ENCODE measurements at places on chromosomes 1 and 21.

- peak; percentile 36 for DNase-seq
These were observed 41.4 kb upstream of the LRRC8B start for GRCh38 chr1:89483010-89483756.

- DNase-seq: no peak
These were observed 36.8 kb downstream of the CLCA1 start for GRCh38 chr1:86505564-86505902.

GRCh38 chr1:23424293-23425192 is at the start of gene TCEA3:
Gene TCEA3, minus strand, starts transcription at chr1:23424748. Its CDS starts 115 bp downstream, at chr1:23424633.
- DNase-seq: no peak

- no peak for DNase-seq
These were observed 210.0 kb downstream of the HLX start for GRCh38 chr1:221089273-221089672.

DNA sequence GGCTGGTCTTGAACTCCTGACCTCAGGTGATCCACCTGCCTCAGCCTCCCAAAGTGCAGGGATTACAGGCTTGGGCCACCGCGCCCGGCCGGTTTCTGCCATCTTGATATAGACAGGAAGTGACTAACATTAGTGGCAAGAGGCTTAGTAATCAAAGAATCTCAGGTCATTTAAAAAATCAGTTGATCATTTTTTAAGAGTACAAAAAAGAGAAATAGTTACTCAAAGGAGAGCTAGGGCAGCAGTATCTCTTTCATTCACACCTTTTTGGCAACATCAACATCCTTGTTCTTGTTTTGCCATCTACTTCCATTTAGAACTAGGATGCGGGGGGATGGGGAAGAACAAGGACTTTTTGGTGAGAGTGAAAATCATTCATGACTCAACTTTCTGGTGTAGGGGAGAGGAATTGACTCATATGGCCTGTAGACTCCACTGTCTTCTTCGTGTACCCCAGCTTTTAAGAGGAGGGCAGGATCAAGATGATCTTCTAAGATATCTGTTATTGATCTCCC is 8.8 kb downstream of the FCRLB start:
- no peak for DNase-seq

GRCh38 chr1:160438317-160438918 is 38.1 kb downstream of the VANGL2 start:
- DNase-seq: no peak

DNA sequence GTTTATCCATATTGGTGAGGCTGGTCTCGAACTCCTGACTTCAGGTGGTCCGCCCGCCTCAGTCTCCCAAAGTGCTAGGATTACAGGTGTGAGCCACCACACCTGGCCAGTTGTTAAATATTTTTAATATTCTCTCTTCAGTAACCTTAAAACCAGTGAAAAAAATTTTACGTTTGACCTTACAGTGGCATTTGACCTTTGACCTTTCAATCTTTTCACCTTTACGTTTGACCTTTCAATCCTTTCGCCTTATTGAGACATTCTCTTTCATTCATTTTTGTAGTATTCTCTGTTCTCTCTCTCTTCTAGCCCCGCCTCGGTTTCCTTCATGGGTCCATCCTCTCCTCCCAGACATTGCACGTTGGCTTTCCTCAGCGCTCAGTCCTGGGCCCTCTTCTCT is 277.9 kb downstream of the DNM3 start:
- DNase-seq: no peak

DNA sequence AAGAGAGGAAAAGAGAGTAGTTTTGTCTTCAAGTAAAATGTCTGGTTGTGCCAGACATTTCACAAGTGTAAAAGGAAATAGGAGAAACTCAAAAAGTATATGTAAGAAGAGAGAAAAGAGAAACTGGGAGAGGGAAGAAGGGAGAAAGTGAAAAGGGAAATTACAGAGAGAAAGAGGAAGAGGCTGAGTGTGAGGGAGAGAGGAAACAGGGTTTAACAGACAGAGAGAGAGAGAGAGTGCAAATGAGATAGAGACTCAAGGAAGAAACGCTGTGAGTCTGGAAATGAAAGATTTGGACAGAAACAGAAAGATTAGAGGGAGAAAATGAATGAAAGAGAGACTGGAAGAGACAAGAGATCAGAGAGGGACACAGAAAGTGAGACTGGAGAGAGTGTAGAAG is 806.2 kb downstream of the PLA2G4A start:
- no peak for DNase-seq

DNA sequence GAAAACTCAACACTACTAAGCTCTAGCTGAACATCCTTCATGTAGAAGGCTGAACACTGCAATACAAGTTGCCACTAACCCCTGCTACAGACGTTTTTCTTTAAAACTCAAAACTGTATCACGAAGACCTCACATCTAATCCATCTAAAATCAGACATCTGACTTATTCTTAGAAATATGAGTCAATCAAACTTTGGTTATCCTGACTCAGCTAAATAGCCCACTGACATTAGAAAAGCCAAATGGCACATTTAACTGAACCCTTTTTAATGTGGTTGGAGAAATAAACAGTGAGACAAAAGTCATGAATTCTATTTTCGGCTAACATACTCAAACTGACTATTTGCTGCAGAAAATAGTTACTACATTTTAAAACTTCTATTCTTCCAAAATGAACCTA is 35.6 kb downstream of the WLS start:
- DNase-seq: no peak

DNA sequence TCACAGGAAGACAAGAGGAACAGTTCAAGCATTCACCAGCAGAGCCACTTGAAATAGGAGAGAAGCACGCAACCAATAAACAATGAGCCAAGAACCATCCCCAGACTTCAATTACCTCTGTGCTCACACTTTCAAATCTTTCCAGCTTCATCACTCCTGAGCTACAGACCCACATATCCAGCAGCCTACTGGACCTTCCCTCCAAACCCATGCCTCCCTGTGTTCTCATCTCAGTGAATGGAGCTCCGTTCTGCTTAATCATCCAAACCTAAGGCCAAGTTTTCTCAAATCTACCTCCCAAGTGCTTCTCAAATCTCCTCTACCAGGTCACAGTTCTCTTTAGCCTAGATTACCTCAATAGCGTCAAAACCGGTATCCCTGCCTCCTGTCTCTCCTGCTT is 3.7 kb downstream of the PEF1 start:
- DNase-seq: no peak

DNA sequence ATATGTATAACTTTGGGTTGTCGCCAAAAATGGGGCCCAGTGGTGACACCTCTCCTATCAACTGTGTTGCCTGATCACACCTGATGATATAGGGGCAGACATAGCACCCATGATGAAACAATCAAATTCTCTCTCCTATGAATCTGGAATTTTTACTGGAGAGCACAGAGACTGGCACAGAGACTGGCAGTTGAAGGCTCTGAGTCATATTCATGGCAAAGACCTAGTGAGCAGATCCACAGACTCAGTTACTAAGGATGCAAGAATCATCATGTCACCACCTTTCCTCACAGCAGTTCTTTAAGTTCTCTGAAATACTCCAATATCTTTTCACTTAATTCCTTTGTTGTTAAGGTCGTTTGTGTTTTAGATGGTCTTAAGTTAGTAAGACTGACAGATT is 60.0 kb downstream of the APCS start:
- no peak for DNase-seq

- DNase-seq: no peak
These were observed 696.7 kb downstream of the PTPRU start for GRCh38 chr1:29933067-29933466.

DNA sequence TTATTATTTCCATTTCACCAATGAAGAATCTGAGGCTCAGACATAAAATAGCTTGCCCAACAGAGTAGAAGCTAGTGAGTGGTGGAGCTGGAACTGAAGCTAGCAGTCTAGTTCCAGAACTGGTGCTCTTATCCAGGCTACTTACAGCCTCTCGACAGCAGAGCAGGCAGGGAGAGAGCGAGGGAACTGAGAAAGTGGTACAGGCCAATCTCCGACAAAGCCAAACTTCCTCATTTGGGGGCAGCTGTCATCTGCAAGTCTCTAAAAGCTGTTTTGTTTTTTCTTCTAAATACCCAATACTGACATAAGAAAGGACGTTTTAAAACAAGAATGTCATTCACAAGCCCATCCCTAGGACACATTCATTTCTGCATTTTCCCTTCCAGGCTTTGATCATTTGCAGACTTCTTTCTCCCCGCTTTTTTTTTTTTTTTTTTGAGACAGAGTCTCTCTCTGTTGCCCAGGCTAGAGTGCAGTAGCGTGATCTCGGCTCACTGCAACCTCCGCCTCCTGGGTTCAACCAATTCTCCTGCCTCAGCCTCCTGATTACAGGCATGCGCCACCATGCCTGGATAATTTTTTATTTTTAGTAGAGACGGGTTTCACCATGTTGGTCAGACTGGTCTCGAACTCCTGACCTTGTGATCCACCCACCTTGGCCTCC is 20.0 kb downstream of the YIPF1 start:
- no peak for DNase-seq

DNA sequence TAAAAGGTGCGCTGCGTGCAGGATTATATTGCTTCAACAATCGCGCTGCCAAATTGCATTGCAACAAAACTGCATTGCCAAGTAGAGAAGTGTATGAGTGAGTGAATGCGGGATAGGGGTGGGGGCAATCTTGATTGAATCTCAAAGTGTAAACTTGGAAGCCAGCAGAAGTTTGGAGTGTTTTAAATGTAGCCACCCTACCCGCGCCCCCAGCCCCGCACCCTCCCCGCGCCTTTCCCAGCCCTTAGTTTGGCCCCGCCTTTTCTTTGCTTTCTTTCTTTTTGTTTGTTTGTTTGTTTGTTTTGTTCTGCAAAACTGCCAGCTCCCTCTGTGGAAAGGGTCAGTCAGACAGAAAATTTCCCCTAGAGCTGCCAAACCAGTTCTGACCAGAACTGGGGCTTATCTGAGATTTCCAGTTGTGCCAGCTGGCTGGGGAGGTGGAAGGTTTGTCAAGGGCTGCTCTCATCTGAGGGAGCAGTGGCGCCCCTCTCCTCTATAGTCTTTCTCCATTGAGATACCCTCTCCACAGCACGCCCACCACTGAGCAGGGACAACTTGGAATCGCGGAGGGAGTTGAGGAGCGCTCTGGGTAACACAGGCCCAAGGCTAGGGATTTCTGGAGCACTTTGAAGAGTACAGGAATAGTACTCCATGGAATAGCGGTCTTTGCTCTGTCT is 666 bp upstream of the BEND5 start:
- DNase-seq: no peak

- DNase-seq: no peak
These were observed 259.6 kb upstream of the ST6GALNAC5 start for GRCh38 chr1:76607717-76608116.

DNA sequence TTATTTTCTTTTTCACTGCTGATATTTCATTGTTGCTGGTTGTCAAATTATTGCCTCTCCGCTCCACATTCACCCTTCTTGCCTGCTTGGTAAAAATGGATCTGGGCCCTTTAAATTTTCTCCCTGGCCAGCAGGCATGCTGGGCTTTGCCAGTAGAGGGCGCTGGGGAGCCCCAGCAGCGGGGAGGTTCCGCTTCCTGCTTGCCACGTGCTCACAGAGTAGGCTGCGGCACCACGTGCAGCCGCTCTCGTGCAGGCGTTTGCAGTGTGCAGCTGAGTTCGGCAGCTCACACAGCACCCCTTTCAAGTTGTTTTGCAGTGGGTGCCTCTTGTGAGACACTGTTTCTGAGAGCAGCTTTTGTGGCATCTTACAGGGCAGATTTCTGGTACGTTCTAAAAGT is at the start of gene ACTL8:
ACTL8 (plus strand) TSS at position 214 of the 400 bp plus-strand sequence. CDS start 67,676 bp downstream, outside the sequence.
- no peak for DNase-seq

DNA sequence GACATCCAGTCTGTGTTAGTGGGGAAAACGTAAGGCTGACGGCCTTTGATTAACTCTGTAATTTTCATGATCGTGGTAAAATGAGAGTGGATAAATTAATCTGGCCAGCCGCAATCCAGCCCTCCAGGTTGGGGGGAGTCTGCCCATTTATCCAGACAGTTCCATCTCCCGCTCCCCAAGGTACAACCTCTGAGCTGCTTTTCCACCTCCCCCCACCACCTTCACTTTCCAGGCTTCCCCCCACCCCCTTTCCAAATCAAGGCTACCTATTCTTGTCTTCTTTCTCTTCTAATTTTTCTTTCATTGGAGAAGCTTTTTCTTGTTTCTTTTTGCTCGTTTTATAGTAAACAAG is 6.0 kb downstream of the MIER1 start:
- no peak for DNase-seq

- no peak for DNase-seq
These were observed 12.0 kb downstream of the SMG7 start for GRCh38 chr1:183484254-183484653.

- no peak for DNase-seq
These were observed 72.2 kb downstream of the GNG12 start for GRCh38 chr1:67761091-67761490.

- no peak for DNase-seq
These were observed 23.3 kb upstream of the PTGFRN start for GRCh38 chr1:116886291-116886878.

GRCh38 chr1:221897321-221897721 is 155.4 kb upstream of the DUSP10 start:
- DNase-seq: no peak

DNA sequence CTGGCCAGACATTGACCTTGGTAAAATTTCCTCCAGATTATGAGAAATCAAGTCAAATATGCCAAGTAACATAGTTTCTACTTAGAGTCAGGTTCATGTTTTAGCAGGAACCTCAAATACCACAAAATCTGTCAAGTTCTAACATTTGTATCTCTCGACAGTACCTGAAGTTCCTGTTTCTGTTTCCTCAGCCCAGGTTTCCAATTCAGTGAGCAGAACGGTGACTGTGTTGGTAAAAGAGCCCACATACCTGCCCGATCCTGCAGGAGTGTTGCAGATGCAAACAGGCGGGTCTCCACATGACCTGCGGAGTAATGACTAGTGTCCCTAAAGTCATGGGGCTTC is 57.9 kb upstream of the LGALS8 start:
- no peak for DNase-seq

DNA sequence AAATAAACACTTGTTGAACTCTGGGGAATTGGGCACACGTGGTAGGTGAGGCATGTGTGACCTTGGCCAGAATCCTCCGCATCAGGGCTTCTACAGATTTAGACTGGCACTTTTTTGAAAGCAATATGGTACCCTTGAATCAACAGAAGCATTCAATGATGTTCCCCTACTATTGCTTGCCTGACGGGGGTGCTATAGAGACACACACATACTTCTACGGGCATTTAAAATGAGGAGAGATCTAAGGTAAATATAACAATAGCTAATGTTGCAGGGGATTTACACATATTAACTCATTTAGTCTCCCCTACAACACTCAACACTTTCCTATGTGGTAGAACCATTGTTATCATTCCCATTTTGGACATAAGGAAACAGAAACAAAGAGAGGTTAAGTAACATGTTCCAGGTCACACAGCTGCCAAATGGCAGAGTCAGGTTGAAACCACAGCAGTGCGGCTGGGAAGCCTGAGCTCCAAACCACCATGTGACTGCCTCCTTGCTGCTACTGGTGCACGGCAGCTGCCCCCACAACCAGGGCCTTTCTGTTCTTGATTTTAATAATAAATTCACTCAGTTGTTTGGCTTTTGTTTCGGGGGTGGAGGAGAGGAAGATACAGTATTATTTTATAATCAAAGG is 147.4 kb downstream of the ZNF281 start:
- DNase-seq: no peak
